Activated CD8-positive, alpha-beta memory T cell treated with anti-CD3 and anti-CD28 coated beads, Interleukin-2, amount 50 U/mL, for 48 hours (primary cell): ENCODE measurements at places on chromosomes 12 and 14.

DNA sequence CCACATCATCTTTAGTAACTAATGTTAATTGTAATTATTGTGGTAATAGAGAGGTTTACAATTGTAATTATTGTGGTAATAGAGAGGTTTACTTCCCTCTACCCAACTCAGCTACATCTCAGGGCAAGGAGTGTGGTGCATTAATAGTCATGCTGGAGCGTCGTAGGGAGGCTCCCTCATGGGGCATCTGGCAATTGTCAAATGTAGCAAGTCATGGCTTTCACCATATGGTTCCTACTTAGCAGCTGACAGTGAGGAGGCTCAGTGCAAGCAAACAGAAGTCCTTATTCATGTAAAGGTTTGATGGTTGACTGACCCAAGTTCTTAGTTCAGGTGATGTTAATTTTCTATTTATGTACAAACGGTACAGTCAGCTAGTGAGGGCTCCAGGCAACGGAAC is 1012.0 kb downstream of the FLRT2 start:
- no peak for DNase-seq

DNA sequence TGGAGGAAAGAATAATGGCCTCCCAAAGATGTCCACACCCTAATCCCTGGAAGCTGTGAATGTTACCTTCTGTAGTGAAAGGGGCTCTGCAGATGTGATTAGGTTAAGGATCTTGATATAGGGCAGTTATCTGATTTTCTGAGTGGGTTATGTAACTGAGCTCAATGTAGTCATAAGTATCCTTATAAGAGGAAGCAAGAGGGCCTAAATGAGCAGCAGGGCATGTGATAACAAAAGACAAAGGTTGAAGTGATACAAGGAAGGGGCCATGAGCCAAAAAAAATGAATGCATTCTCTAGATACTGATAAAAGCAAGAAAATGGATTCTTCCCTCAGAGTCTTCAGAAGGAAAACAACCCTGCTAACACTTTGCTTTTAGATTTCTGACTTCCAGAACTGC is 78.8 kb downstream of the OSBPL8 start:
- DNase-seq: no peak

DNA sequence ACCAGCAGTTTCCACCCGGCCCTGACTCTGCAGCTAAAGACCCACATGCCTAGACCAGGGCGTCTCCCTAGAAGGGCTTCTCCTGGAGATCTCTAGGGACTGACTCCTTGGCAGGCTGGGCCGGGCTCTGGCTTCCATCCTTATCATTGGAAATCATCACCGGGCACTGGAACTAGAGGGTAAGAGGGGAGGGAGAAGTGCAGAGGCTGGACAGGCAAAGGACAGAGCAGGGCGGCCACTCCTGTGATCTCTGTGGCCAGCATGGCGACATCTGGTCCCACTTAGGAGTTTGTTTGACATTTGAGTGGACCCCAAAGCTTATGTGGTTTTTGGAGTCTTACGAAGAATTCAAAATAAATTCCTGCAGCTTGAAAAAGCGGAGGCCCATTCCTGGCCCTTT is 7.1 kb downstream of the LTBP2 start:
- no peak for DNase-seq

DNA sequence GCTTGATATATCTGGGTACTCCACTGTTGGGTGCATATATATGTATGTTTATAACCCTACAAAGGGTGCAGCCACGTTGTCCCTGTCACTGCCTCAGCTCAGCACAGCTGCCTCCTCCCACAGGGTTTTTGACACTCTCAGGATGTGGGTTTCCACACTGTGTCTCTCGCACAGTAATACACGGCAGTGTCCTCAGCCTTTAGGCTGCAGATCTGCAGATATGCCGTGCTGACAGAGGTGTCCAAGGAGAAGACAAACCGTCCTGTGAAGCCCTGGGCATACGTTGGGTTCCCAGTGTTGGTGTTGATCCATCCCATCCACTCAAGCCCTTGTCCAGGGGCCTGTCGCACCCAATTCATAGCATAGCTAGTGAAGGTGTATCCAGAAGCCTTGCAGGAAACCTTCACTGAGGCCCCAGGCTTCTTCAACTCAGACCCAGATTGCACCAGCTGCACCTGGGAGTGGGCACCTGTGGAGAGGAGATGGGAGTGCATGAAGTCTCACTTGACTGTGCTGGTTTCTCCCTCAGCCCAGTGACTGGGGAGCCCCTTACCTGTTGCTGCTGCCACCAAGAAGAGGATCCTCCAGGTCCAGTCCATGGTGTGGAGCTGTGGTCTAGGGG is 498.7 kb downstream of the TMEM121 start:
- DNase-seq: no peak

GRCh38 chr12:132355742-132356681 is 26.6 kb upstream of the GALNT9 start:
- DNase-seq: no peak

GRCh38 chr12:99386907-99387306 is 260.6 kb upstream of the GARIN6 start:
- DNase-seq: no peak

DNA sequence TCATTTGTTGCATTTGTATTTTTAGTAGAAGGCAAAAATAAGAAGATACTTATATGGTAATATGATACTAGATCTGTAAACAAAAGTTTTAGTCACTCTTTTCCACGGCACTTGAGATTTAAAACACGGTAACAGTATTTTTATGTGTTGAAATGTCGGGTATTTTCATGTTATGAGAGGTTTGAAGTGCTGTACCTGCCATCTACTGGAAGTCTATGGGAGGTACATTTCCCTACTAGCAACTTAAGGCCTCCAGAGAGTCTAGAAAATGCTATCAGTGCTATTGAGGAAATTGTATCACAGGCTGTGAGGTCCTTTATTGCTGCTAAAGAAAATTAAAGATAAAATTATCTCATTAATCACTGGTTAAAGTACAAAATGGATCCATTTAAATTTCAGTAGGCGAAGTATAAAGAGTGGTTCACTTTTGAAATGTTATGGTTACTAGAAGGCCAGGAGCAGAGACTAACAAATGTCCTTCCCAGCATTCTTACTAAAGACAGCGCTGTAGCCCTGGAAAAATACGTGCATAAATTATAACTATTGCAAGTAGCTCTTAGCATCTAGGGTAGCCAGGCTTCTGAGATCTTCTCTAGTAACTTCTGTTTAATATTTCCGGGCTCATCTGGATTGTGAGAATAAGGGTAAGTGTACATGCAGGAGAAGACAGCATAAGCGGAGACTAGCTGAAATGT is 77.6 kb upstream of the PRKD1 start:
- DNase-seq: no peak

- no peak for DNase-seq
Observed at GRCh38 chr14:28300356-28300755, 466.2 kb upstream of the FOXG1 start.

DNA sequence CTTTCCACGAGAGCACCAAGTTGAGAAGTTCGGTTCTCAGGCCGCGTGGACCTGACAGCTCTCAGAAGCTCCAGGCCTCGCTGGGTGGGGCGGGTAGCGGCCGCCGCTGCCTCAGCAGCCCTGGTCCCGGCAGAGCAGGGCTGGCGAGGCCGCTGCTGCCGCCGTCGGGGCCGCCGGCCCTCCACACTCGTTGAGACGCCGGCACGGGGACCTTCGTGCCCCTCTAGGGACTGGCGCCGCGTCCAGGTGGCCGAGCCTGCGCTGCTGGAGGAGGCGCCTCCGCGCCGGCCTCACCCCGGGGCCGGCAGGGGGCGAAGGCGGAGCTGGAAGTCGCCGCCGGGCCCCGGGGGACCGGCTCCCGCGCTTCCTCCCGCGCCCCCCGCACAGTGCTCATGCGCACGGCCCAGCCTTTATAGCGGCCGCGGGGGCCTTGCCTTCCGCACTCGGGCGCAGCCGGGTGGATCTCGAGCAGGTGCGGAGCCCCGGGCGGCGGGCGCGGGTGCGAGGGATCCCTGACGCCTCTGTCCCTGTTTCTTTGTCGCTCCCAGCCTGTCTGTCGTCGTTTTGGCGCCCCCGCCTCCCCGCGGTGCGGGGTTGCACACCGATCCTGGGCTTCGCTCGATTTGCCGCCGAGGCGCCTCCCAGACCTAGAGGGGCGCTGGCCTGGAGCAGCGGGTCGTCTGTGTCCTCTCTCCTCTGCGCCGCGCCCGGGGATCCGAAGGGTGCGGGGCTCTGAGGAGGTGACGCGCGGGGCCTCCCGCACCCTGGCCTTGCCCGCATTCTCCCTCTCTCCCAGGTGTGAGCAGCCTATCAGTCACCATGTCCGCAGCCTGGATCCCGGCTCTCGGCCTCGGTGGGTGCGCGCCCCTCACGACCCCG is at the start of gene COCH:
TSS of gene COCH (plus strand) at position 440 of the 879 bp plus-strand sequence. CDS start at position 820, 380 bp downstream.
- peak; percentile 73 for DNase-seq

DNA sequence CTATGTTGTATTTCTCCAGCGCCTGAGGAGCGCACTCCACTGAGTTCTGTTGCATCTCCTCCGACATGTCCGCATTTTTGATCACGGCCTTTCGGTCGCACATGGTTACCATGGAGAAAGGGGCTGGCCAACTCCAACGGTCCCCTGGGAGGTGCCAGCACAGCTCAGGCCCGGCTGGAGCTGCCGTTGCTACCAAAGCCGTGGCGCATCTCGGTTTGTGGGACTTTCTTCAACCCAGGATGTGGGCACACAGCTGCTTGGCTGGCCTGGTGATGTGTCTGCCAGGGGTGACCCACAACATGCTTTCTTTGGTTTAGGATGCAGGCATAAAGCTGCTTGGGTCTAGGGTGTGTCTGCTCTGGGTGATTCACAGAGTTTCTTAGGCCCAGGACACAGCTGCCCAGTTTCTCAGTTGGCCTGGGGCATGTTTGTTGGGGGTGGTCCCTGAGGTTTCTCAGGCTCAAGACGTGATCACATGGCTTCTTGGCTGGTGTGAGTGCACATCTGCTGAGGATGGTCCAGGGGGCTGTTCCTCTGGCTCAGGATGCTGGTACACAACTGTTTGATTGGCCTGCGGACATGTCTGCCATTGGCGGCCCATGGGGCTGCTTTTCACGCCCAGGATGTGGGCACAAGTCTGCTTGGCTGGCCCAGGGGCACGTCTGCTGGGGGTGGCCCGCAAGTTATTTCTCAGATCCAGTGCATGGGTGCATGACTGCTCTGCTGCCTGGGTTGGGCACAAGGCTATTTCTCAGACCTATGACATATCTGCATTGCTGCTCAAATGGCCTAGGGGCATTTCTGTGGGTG is 25.9 kb upstream of the GTF2A1 start:
- no peak for DNase-seq
